ENCODE measurements at places on chromosomes 16 and 17. TPM values are rescaled to one million over a fixed set of nuclear protein-coding genes. Genes with fewer than 3 reads are reported as not detected.

Gene SMPD3
- 0.07 TPM for total RNA-seq

Gene CCDC200
- not detected for total RNA-seq

Gene TPSAB1
- total RNA-seq, result not detected

Gene HS3ST6
- total RNA-seq, result not detected

Gene C1QL1
- total RNA-seq, result 0.33 TPM

Measured in smooth muscle cell of the pulmonary artery (primary cell).